ENCODE measurements at places on chromosomes 7 and 10.

DNA sequence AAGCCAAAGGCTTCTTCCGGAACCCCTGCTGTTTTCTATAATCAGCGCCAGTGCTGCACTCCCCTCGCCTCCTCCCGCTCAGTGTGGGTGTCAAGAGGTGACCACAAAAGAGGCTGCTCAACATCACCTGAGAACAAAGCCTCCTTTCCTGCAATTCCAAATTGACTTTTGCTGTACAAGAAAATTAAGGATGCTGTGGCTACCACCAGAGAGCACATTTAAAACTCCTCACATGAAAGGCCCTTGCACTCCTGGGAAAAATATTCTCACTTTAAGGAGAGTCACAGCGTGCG is 96.4 kb downstream of the HIPK2 start:
- DNase-seq: no peak

- no peak for DNase-seq
Observed at GRCh38 chr10:1754506-1755153, 17.3 kb upstream of the ADARB2 start.

DNA sequence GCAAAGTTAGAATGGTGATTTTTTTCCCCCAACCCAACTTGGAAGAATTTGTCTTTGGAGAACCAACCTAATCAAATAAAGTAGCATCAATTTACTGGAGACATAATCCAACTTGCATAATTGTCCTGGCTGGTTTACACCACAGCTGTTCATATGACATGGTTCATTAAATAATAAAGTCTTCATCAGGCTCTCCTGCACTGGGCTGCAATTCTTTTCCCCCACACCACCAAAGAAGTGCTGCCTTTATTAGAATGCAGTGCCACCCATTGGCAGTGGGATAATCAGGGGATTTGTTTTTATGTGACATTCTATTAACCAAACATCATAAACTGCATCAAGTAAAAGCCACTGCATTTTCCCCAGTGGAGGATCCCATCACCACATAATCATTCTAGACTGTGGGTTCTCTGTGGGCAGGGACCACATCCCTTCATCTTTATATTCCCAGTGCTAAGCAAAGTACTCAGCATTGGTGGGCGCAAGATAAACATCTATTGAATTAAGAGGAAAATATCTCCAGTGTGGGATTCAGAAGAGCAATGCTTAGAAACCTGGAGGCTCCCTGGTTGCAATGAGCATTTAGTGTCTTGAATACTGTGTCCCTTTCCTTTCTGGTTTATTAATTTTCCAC is 322.0 kb downstream of the KCNMA1 start:
- no peak for DNase-seq

- DNase-seq: no peak
Observed at GRCh38 chr7:52283335-52283734, 752.1 kb upstream of the POM121L12 start.

DNA sequence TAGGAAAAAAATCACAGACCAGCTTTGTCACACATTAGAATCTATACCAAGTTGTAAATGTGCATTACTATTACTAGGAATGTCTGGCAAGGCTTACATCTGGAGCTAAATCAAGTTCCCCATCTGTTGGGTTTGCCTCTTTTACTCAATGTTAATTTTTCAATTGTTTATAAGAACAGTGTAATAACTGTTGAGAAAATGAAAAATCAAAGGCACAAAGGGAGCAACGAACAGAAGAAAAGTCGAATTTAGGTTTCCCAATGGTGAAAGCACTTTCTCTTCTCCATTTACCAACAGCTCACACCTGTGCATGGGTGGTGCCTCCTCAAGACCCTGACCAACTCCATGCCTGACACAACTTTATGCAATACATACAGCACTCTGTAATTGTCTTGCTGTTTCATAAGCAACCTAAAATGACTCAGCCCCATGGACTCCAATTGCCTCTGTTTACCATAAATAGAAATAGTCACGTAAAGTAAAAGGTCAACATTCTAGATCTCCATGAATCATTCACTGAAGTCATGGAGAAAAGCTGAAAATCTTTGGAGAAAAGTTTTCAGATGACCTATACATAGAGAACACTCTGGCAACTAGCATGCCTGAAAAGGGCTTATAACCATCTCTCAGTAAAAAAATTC is 95.5 kb upstream of the KCNIP2 start:
- peak; percentile 98 for DNase-seq

GRCh38 chr7:27899601-27900000 is 159.6 kb downstream of the TAX1BP1 start:
- DNase-seq: no peak

DNA sequence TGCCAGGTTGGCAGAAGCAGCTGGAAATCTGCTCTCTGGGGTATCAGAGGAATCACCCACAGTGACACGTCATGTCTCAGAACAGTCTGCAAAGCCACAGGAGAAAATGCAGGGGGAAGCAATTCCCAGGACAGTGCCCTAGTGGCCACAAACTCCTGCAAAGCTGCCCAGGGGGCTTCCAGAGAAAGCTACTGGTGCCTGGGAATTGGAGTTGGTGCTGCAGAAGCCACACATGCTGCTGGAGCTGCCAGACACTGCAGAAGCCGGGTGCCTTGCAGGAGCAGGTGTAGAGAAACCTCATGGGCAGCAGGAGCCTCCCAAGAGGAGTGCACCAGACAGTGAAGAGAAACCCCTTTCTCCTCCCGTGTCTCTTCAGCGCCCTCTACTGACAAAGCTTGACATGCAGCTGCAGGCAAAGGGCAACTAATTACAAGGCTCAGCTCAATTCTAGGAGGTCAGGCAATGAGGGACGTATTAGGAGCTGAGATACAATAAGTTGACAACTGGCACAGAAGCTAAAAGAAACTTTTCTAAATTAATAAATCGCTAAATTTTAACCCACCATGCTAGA is 30.2 kb upstream of the NUB1 start:
- no peak for DNase-seq

GRCh38 chr7:22109761-22110160 is 164.1 kb upstream of the CDCA7L start:
- peak; percentile 60 for DNase-seq

- peak; percentile 10 for DNase-seq
Observed at GRCh38 chr10:72682638-72683037, 9.3 kb upstream of the MCU start.

DNA sequence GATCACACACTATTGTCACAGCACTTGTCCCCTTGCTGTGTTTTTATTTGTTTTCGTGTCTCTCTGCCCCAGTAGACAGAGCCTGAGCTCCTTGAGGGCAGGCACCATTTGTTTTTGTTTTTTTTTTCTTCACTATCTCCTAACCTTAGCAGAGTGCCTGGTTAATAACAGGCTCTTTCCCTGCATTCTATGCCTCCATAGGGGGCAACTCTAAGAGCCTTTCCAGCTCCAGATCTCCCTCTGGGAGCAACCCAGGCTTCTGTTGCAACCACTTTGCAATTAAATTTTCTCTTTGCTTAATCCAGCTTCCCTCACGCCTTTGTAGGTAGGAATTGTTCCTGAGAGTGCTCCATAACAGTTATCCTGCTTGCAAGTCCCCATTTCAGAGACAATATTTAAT is 148.4 kb downstream of the PLXDC2 start:
- DNase-seq: no peak

- no peak for DNase-seq
Observed at GRCh38 chr7:50529093-50529862, 35.9 kb downstream of the DDC start.

GRCh38 chr7:70726951-70727378 is 405.0 kb upstream of the GALNT17 start:
- DNase-seq: no peak

DNA sequence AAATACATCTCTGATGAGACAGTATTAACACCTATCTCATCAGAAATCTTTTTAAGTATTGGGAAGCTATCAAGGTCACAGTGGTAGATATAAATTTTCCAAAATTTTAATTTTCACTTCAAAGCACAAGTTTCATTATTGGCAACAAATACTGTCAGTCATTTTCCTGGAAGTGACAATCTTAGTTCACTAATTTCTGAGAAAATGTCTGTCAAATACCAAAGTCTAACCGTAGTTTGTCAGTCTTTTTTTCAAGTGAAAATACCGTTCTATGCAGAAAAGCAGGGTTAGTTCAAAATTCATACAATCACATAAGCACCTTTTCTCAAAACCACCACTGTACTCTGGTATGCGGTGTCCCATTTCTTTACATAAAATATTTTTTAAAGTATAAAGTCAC is 40.4 kb downstream of the CACUL1 start:
- DNase-seq: no peak

- peak; percentile 99 for DNase-seq
Observed at GRCh38 chr7:84372155-84372621, 177.6 kb upstream of the SEMA3A start.

DNA sequence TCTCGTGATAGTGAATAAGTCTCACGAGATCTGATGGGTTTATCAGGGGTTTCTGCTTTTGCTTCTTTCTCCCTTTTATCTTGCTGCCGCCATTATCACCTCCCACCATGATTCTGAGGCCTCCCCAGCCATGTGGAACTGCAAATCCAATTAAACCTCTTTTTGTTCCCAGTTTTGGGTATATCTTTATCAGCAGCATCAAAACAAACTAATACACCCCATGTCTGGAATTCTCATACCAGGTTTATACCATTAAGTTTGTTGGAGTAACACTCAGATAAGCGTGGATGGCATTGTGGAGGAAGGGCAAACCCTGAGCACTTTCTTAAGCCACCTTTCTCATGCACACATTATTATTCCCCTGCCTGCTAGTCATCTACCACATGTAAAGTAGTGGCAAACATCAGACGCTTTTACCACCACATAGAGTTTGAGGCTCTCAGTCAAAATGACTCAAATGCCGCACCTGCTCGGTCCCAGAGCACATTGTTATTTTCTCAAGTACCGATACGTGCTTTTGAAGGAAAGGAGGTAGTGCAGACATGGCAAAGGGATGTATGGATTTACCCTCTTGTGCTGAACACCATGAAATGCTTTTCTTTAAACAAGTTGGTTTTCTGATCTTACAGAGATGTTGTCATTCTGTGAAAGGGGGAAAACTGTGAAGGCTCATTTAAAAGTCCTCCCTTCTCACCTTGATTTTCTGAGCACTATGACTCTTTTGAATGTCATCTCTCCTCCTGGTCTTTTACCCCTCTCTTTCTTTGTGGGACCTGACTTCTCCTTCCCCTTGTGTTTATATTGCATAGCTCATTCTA is 429.7 kb downstream of the EXOC4 start:
- no peak for DNase-seq

- peak; percentile 11 for DNase-seq
Observed at GRCh38 chr10:109239371-109239770, 683.9 kb downstream of the XPNPEP1 start.

DNA sequence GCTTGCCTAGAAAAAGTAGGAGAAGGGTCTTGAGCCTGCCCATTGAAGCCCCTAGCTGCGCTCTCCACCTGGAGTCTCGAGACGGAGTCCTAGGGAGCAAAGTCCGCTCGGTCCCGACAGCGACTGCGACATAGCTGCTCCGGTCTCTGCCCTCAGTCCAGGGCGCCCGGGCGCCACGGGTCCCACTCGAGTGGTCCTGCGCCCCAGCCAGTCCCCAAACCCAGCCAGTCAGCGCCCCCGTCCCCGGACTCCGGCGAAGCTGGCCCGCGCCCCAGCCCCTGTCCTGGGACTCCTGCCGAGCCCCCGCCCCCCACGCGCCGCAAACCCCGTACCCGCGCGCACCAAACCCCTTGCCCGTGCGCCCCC is 490 bp downstream of the TNS3 start:
- no peak for DNase-seq

GRCh38 chr7:54037873-54038272 is 504.3 kb upstream of the VSTM2A start:
- no peak for DNase-seq

- no peak for DNase-seq
Observed at GRCh38 chr10:124837687-124838086, 36.1 kb downstream of the ABRAXAS2 start.

GRCh38 chr7:123505221-123505620 is 29.2 kb downstream of the IQUB start:
- DNase-seq: no peak

- DNase-seq: no peak
Observed at GRCh38 chr10:16227674-16228073, 209.1 kb upstream of the PTER start.

- DNase-seq: no peak
Observed at GRCh38 chr10:48590945-48591344, 13.9 kb downstream of the ARHGAP22 start.

GRCh38 chr7:754531-755412 is 27.7 kb upstream of the PRKAR1B start:
- no peak for DNase-seq

DNA sequence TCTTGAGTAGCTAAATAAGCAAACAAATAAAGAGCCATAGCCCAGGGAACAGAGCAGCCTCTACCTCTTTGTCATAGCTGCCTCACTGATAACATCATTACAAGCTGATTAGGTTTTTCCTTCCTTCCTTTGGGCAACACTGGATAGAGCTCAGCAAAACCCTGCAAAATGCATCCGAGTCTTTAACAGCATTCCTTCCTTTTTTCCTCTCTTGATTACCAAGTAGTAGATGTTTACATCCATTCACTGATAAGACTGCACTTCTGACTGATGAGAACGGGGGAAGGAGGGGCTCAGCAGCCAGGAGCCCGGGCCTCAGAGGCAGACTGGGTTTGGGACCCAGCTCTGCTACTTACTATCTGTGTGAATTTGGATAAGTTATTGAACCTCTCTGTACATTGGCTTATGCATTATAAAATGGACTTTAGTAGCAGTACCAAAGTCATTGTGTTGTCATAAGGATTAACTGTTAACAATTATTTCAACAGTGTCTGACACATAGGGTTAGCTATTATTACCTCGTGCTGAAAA is 214.2 kb downstream of the ANK3 start:
- peak; percentile 24 for DNase-seq

DNA sequence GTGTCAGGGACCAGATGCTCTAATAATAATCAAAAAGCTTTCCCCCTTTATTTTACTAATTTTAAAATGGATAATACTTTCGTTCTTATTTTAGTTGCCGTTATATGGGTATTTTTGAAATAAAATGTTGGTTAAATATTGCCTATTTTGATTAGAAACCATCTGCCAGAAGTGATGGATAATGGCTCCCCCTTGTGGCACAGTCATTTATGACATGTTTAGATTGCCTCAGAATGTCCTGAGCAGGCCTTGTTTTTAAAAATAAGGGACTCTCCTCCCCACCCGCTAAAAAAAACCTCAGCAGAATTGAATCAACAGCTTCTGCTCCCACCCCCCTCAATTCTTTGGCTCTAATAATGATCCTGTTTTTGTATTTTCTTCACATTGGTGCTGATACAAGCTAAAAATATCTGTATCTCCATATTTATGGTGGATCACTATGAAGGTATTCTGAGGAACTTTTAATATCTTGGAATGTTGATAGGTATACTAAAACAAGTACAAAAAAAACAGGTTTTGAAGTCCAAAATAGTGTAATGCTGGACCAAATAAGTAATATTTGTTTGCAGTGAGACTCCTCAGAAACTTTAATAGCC is 38.8 kb downstream of the TMEM60 start:
- peak; percentile 72 for DNase-seq

- no peak for DNase-seq
Observed at GRCh38 chr10:73079779-73080541, 16.7 kb downstream of the P4HA1 start.

GRCh38 chr10:5514226-5514850 is 10.4 kb upstream of the CALML3 start:
- no peak for DNase-seq

All from iris pigment epithelial cell (primary cell).